ENCODE measurements at places on chromosomes 7 and 10.

DNA sequence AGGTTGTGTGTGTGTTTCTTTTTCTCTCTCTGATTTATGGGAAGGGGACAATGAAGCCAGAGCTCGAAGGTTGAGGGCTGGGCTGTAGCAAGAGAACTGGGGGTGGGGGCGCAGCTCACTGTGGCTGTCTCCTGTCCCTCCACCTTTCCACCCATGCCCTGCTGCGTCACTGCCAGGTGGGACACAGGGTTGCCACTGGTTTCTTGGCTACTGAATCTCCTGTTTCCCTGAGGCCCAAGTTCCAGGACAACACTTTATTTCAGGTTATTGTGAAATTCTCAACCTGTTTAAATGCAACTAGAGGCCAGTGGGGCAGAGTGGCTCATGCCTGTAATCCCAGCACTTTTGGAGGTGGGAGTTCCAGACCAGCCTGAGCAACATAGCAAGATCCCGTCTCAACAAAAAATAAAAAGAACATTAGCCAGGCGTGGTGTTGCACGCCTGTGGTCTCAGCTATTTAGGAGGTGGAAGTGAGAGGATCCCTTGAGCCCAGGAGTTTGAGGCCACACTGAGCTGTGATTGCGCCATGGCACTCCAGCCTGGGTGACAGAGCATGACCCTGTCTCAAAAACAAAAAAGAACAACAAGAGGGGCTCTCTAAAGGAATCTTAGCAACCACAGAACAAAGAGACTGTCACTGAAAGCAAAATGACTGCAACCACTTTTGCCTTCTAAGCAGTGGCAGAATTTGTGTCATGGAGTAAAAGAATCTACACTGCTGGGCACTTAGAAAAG lies 22.6 kb downstream of the TBATA start:
- DNase-seq = no peak

GRCh38 chr10:109982812-109983211 lies 25.0 kb upstream of the ADD3 start:
- no peak for DNase-seq

- DNase-seq = no peak
Measured at GRCh38 chr10:88764110-88764509, 4.3 kb downstream of the LIPN start.

- no peak for DNase-seq
Measured at GRCh38 chr7:45157653-45158401, at the start of gene RAMP3. TSS of gene RAMP3 (plus strand) at chr7:45157791. CDS start at chr7:45157829, 38 bp downstream.

GRCh38 chr10:87547734-87548311 lies 43.1 kb downstream of the MINPP1 start:
- peak; percentile 29 for DNase-seq
